ENCODE measurements at places on chromosomes 11 and 22.

- no peak for DNase-seq
Observed at GRCh38 chr11:2093575-2094353, 45.4 kb downstream of the IGF2 start.

GRCh38 chr11:44694443-44694842 lies 32.3 kb upstream of the TSPAN18 start:
- DNase-seq: no peak

- DNase-seq: no peak
Observed at GRCh38 chr11:111114091-111114490, 131.4 kb upstream of the POU2AF2 start.

DNA sequence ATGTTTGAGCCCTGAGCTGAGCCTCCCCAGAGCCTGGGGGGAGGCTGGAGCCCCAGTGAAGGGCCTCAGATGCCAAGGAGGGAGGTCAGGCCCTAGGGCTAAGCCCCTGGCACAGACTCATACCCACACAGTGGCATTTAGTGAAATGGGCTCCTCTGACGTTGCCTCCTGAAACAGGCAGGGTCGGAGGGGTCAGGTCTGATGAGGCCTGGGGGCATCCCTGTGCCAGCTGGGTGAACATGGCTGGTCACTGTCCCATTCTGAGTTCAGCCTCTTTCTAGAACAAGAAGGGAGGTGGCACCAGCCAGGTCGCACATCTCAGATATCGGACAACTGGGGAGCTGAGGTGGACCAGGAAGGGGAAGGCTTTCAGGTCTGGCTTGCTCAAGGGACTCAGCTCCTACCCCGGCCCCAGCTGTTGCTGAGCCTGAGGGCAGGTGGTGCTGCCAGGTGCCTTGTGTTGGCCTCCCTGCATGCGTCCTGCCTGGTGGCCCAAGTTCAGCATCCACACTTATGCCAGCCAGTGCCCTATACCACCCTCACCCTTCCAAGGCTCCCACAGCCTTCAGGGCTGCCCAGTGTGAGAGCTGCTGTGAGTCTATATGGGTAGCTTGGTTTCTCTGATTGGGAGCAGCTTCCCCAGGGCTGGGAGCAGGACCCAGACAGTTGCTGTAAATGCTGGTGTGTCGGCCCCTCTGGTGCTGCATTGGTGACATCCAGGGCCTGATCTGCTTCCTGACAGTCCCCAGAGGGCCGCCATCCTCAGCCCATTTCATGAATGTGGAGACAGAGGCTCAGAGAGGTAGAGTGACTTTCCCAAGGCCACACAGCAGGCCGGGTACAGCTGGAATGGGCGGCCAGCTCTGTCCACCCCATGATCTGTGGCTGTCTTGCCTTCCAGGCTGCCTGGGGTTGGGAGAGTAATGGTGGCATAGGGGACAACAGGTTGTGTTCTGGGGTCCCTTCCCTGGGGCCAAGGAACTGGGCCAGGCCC lies 32.8 kb upstream of the PPARA start:
- DNase-seq: no peak

- DNase-seq: no peak
Observed at GRCh38 chr22:24938741-24939341, 7.7 kb downstream of the LHFPL7 start.

DNA sequence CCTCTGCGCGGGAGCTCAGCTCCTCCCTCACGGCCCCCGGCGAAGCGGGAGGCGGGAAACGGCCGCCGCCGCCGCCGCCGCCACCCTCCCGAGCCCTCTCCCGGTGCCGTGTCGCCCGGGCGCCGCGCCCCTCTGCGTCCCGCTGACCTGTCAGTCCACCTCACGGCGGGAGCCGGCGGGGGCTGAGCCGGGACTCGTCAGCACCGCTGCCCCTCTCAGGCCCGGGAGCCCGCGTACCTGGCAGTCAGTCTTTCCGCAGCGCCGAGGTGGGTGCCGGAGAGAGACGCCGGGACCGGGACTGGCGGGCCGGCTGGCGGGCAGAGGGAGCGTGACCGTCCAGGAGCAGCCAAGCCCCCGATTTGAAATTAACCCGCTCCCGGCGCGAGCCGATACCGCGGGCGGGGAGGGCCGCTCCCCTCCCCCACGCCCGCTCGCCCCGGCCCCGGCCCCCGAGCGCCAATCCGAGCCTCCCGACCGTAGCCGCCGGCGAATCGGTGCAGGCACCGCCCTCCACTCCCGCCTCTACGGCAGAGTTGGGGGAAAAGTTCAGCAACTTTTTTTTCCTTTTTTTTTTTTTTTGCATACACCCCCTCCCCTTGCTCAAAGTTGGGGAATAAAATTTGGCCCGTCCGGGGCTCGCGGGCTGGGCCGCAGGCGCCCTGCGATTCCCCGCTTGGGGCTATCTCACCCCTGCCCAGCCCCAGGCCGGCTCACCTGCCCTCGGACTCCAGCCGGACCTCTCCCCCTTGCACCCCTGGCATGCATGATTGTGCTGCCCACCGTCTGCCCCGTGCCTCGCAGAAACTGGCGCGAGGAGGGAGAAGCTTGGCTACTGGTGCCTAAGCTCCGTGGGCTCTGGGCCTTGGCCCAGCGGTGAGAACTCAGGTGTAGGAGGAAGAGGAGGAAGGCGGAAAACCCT lies 774 bp upstream of the E2F8 start:
- no peak for DNase-seq

GRCh38 chr11:22666688-22667439 lies 453 bp downstream of the GAS2 start:
- DNase-seq: peak; percentile 45

DNA sequence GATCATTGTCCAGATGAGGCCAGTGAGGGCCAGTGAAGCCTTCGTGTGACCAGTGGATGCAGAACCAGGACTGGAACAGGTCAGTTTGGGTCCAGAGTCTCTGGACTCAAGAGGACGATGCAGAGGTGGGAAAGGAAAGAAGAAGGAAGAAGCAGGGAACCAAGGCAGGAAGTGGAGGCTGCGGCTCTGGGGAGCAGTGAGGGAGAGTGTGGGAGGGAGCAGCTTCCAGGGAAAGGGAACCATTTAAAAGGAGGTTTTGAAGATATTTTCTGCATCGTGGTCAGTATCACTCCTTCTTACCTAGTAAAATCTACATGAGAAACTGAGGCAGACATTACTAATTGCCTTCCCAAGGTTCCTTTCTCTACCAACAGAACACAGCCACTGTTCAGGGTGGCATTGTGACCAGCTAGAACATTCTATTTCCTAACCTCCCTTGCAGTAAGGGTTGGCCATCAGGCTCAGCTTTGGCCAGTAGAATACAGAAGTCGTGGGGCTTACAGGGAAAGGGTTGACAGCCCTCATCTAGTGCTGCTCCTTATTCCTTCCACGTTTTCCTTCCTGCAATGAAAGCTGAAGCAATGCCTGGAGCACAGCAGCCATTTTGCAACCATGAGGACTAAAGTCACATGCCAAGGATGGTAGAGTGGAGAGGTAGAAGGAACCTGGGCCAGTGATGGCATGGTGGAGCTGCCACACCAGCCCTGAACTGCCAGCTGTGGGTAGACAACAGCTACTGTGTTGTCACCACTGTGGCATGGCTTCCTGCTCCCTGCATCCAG lies 29.1 kb upstream of the LINC01488 start:
- no peak for DNase-seq

DNA sequence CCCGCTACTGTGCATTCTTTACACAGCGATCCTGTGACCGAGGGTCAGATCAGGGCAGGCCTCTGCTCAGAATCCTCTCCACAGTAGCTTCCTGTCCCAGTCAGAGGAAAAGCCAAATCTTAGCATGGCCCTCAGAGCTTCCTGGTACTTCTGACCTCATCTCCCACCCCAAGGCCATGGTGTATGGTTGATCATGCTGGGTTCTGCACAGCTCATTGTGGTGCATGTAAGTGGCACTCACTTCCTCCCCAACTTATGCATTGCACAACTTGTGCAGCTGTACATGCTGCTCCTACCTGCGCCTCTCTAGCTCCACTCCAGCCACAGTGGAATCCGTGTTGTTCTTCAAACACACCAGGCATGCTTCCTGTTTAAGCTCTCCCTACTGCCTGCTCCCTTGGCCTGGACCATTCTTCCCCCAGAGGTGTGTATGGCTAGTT lies 20.3 kb downstream of the BMAL1 start:
- no peak for DNase-seq

DNA sequence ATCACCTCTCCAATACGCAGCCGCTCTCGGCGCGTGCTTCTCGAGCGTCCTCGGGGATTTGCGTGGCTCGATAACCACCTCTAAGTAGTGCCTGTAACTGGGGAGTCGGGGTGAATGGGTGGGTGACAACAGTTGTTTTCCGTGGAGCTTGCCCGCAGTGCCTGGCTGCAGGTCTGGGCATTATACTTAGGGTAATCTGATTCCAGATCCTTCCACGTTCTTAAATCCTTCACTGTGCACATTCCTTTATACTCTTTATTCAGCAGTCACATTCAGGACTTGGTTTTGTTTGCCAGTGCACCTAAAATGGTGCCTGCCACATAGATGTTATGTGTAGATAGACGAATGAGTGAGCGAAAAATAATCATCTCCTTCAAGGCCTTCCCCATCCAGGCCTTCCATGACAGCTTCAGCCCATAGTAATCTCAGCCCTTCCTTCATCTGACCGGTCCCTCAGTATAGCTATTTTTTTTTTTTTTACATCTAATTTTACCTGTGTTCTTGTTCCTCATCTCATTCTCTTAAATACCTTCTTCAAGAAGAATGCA lies 602 bp downstream of the NAT10 start:
- no peak for DNase-seq

DNA sequence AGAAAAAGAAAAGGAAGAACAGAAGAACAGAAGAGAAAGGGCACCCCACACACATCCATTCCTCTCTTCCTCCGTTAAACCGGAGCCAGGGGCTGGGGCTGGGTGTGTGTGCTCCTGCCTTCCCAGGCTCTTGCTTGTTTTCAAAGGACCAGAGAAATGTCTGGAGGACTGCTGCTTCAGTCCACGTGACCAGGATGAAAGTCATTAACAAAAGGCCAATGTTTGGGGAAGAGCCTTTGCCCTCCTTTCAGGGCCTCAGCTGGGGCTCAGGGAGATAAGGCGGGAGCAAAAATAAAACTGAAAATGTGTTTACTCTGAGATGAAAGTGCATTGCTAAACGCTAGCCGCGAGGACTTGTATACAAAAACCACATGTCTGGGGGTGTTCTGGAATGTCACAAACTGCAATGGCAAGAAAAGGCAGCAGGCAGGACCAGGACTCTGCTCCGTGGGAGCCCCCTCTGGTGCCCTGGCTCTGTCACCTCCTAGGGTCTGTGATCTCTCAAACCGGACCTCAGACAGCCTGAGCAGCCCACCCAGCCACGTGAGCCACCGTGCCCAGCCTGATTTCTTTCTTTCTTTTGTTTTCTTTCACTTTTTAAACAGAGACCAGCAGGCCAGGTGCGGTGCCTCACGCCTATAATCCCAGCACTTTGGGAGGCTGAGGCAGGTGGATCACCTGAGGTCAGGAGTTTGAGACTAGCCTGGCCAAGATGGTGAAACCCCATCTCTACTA lies 31.6 kb upstream of the MYH9 start:
- peak; percentile 72 for DNase-seq

DNA sequence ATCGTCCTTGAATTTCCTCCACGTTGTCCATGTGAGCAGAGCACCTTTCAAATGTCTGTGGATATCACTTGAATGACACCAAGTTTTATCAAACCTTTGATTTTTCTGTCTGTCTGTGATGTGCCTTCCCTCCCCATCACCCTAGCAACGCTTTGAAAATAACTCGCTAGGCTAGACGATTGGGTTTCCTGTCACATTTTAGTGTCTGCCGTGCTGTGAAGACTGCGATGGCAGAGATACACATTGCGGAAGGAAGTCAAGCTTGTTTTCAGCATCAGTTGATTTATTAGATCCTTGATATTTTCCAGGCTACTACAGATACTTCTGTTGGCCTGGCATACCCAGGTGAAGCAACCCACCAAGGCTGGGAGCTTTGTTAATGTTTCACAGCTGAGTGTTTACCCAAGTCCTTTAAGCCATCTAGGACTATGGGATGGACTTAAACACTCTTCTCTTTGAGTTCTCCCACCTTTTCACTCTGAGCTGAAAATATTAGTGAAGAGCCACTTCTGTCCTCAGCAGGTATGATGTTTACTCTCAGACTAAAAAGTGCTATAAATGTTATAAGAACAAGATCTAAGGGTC lies 93.6 kb upstream of the CD44 start:
- no peak for DNase-seq

DNA sequence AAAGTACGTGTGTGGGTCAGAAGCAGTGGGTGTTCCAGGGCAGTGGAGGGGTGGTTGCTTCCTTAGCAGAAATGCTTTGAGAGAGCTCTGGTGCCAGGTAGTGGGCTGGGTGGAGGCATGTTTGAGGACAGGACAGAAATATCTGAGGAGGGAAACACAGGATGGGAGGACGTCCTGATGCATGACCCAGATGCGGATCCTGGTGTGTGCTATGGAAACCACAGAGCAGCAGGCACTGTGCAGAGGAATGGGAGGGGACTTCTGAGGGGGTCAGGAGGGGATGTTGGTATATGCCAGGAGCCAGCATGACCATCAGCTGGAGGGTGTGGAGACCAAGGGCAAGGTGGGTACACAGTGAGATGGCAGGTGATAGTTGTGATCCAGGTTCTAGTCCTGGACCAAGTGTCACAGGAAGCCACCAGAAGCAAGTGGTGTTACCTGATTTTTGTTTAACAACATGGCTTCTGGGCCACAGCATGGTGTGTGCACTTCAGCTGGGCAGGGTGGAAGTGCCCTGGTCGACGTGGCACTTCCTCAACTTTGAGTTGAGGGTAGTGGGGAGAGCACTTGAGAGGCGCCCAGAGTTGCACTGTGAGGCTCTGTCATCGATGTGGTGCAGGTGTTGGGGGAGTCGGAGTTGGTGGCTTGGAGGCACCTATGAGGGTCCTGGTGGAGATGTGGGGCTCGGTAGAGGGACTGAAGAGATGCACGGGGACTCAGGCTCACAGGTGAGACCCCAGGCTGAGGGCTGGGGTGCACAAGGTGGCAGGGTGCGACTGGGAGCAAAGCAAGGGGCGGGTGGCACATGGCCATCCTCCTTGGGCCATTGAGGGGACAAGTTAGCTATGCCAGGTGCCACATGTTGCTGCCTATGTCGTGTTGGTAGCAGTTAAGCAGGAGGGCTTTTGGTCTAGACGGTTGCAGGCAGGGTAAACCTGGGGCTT lies 7.5 kb downstream of the DGCR8 start:
- DNase-seq: no peak

GRCh38 chr11:19013181-19013857 lies 47.2 kb downstream of the MRGPRX2 start:
- DNase-seq: no peak

GRCh38 chr11:48024635-48025071 lies 44.3 kb downstream of the PTPRJ start:
- no peak for DNase-seq

DNA sequence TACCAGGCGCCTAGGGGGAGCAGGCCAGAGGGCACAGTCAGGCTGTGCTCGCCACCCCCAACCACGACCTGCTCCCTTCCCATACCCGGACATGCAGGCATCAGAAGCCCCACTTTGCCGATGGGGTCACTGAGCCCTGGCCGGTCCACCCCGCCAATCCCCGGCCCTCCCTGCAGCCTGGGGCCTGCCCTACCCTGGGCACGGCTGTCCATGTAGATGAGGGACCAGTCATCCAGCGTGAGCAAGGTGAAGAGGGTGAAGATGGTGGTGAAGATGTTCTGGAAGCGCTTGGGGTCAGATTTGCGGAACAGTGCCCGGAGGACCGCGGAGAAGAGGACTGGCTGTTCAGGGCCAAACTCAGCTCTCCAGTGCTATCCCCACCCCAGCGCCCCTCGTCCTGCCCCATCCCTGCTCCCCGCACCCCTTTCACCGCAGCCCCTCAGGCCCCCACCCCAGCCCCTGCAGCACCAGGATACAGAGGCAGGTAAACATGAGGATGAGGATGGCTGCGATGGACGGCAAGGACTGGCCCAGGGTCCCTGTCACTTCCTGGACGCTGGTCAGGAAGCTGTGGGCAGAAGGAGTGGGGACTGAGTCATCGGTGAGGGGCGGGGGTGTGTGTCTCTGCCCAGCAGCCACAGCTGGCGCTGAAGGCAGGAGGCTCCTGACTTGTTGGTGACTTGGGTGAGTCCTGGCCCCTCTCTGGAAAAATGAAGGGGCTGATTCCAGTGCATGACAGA lies 5.5 kb downstream of the CATSPER1 start:
- DNase-seq: no peak

Measured in globus pallidus (tissue), 1 donor.